ENCODE measurements at places on chromosomes 11 and 22.

- DNase-seq, result no peak
Measured at GRCh38 chr22:47865626-47866025, 1103.2 kb downstream of the TBC1D22A start.

DNA sequence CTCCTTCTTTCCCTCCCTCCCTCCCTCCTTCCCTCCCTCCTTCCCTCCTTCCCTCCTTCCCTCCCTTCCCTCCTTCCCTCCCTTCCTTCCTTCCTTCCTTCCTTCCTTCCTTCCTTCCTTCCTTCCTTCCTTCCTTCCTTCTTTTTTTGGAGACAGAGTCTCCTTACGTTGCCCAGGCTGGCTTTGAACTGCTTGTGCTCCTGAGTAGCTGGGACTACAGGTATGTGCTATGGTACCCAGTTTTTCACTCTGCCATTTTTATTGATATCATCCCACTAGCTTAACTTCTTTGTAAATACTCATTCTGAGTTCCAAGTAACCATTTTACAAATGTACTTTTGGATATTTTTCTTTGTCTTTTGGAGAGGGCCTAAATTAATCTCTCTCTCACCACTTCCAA is 336.8 kb upstream of the DDI1 start:
- peak; percentile 78 for DNase-seq

DNA sequence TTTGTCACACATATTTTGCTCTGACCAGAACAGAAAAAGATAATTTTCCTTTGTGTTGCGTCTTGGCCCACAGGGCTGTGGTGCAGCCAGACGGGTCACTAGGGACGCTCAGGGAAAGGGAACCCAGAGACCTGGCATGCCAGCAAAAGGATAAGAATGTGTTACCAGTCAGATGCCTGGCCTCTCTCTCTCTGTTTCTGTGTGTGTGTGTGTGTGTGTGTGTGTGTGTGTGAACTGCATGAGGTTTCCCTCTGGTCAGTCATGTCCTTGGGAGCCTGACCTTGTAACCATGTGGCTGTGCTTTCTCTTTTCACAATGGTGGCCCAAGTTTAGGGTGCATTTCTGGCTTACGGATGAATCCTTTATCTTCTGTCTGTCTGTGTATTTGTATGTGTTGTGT is 25.4 kb downstream of the CCKBR start:
- DNase-seq, result no peak

- DNase-seq, result no peak
Measured at GRCh38 chr22:24072361-24072760, 61.3 kb downstream of the CABIN1 start.

DNA sequence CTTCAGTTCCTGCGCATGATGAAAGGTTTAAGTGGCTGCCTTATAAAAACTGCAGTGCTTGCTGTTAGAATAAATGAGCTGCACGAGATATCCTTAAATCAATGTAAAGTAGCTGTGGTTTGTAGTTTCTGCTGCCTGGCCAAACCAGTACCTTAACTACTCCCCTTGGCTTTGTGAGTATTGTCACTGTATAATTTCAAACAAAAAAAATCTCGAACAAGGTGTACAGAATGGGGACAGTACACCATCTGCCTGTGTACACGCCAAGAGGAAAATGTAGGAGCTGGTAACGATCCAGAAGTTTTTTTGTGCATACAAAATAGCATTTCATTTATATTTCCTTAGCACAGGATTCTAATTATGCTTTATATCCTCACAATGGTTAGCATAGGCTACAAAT is 20.6 kb upstream of the NDUFC2 start:
- no peak for DNase-seq

- no peak for DNase-seq
Measured at GRCh38 chr11:129803533-129803932, 12.1 kb upstream of the TMEM45B start.

DNA sequence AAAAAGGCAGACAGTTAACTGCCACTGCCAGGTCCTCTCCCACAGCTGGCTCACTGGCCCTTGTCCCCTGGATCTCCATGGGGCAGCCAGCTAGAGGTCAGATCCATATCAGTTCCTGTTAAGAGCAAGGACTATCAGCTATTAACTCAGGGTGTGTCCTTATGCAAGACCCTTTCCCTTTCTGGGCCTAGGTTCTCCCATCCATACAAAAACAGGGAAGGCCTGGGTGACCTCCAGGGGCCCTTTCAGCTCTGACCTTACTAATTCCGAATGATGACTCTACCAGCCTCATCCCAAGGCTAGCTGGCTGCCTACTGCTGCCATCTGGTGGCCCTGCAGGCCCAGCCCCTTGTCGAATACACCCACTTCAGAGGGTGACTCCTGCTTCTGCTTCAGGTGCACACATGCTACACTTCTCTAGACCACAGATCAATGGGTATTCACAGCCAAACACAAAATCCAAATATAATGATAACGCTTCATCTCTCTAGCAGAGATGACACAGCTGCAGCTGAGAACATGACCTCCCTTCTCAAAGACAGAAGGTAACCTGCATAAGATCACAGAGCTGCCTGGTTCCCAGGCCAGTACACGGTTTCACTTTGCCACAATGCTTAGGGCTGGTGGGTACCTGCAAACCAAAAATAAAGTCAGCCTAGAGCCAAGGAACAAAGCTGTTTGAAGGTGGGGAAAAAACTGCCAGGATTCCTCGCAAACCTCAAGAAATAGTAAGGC is 34.1 kb downstream of the SERGEF start:
- DNase-seq, result no peak

- no peak for DNase-seq
Measured at GRCh38 chr11:76323804-76324203, 57.1 kb downstream of the THAP12 start.

DNA sequence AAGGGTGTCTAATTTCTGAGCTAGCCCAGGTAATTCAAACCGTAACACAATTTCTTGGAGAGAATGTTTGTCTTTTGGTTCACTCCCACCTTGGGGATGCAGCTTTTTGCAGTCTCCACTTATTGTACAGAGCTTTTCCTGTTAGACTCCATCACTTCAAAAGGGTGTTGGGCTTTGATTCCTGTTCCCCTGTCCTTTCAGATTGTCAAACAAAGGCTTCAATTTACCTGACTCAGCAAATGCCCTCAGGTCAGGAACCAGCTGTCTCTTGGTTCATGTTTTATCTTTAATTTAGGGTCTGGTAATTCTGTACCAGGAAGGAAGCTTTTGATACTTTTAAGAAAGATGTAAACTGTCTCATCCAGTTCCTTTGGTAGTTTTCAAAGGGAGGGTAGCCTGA is 880.6 kb downstream of the NTM start:
- DNase-seq, result no peak

- DNase-seq, result no peak
Measured at GRCh38 chr11:79362821-79363220, 78.0 kb downstream of the TENM4 start.

DNA sequence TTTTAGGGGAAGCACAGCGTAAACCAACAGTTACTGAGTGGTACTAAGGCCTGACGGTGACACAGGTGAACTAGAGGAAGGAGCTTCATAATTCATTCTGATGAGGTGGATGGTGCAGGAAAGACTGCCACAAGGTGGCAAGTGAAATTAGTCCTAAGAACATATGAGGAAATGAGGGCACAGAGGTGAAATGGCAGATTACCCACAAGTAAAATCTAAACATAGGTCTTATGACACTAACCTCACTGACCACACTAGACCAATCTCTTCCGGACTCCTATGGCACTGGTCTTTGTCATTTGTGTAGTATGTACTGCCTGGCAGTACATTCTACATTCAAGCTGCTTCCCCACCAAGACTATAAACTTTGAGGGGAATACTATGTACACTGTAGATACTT is 20.2 kb downstream of the GAB2 start:
- DNase-seq, result no peak

- peak; percentile 5 for DNase-seq
Measured at GRCh38 chr22:46672731-46673130, 52.5 kb downstream of the GRAMD4 start.

- DNase-seq, result no peak
Measured at GRCh38 chr11:115476463-115477286, 27.5 kb downstream of the CADM1 start.
